ENCODE measurements at places on chromosomes 5 and 9.
A peak's percentile ranks its signal among the peaks of the same experiment; 100 is the strongest.

DNA sequence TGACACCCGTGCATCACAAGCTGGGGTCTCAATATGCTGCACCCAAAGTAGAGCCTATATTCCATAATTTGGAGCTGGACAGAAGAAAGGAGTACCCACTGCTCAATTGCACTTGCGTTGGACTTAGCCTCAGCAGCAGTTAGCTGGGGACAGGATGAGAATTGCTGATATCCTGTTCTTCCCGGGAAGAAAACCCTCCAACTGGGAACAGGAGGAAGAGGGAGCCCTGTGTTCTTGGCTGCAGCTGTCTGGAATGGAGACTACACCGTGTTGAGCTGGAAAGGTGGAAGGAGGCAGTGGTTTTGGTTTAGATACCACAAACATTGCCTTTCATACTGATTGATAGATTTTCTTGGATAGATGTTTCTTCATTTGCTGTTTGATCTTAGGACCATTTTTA lies 24.6 kb downstream of the CNTLN start:
- DNase-seq: no peak

- DNase-seq: no peak
Observed at GRCh38 chr5:10734037-10734709, 26.9 kb downstream of the DAP start.

- DNase-seq: no peak
Observed at GRCh38 chr5:24444414-24444813, 200.4 kb downstream of the CDH10 start.

- DNase-seq: no peak
Observed at GRCh38 chr5:14236757-14237156, 93.6 kb downstream of the TRIO start.

GRCh38 chr9:123309611-123310010 lies 41.2 kb upstream of the STRBP start:
- no peak for DNase-seq

- DNase-seq: no peak
Observed at GRCh38 chr5:111063709-111064322, 7.7 kb upstream of the TSLP start.

- no peak for DNase-seq
Observed at GRCh38 chr9:100573655-100574260, 4.1 kb upstream of the CAVIN4 start.

GRCh38 chr5:142955628-142956027 lies 185.5 kb downstream of the ARHGAP26 start:
- no peak for DNase-seq

DNA sequence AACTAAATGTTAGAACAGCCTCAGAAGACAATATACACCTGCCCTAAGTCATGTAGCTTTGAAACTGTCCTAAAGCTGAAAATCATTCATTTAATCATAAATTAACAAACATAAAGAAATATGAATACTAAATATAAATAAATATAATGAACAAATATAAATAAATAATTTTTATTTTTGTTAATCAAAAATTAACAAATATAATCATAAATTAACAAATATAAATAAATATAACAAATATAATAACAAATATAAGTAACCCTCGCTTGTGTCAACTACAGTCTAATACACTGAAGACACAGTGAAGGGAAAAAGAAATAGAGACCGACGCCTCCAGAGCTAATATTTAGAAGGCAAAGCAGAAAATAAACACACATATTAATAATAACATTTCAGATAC lies 527.3 kb downstream of the CYLC2 start:
- DNase-seq: no peak

GRCh38 chr9:123508048-123508447 lies 152.1 kb downstream of the CRB2 start:
- no peak for DNase-seq

DNA sequence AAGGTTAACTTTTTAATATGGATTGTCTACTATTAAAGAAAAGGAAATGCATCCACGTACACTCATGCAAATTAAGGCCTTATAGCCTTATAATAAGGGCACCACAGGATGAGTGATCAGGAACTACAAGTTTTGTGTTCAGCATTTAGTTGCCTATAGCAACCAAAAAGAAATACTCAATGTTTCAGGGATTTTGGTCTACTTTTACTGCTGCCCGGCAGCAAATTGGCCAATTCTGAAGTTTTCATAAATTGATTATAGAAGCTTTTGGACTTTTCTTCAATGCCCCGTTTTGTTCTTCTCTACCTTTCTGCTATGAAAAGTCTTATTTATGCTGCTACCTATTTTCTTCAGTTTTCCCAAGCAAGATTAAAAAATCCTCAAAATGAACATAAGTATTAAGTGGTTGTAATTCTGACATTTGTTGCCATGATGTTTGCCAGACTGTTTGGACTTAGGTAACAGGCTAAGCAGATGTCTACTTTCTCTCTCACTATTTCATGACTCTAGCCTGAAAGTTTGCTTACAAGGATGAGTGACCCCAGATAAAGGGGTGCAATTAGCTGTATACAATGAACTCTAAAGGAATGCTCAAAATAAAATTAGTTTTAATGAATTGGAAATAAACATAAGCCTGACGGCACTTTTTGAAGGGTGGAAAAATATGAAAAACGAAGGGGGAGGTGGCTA lies 391.5 kb upstream of the DAB2 start:
- DNase-seq: no peak

GRCh38 chr5:157143127-157143971 lies 684 bp upstream of the MED7 start:
- peak; percentile 36 for DNase-seq

DNA sequence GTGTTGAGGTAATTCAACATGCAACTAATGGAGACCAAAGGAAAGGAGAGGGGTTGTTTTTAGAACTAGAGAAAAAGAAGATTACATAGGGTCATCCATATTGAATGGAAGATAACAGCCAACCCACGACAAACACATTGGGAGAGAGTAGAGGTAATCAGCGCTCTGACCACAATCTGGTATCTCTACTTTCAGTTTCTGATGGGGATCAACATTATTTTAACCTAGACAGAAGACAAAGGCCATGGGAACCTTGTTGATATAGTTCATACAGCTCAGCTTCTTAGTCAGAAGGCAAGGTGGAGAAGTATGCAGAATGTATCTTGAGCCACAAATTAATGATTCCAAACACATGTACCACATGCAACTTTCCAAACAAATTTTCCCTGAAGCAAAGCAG lies 537.1 kb upstream of the ST8SIA4 start:
- no peak for DNase-seq
